ENCODE measurements at places on chromosomes 7 and 10. TPM values are rescaled to one million over a fixed set of nuclear protein-coding genes. Genes with fewer than 3 reads are reported as not detected.

GRCh38 chr10:17910125-17910789, 41.5 kb upstream of the SLC39A12 start:
- DNase-seq, result peak; percentile 23
- no peaks in the 10 kb centered on the region for H3K4me1 ChIP-seq
- H3K4me3 ChIP-seq, result no peak overlapping the region
- no peaks in the 10 kb centered on the region for H3K36me3 ChIP-seq
- H3K27ac ChIP-seq, result no peak overlapping the region
- H3K27me3 ChIP-seq, result no peaks in the 10 kb centered on the region

The TAC1 gene
- not detected for total RNA-seq

The TET1 gene
- 2.4 TPM for total RNA-seq

DNA sequence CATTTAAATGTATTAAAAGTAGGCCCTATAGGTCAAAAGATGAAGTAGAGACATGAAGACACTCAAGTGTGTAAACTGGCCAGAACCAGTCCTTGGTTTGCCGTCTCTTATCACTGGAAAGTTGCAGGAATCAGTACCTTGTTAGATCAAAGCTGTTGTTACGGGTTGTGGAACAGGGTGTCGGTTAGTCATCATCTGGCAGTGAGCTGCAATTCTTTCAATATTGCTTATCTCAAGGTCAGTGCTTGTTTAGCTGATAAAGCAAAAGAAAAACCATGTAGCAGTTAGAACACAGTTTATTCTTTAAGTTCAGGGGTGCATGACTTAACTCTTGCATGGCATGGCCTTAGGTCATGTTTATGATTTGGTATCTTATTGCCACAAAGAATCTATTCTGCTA, 10.0 kb upstream of the SLC13A1 start:
- DNase-seq, result no peak
- no peaks in the 10 kb centered on the region for H3K27me3 ChIP-seq
- H3K4me1 ChIP-seq, result no peaks in the 10 kb centered on the region
- H3K27ac ChIP-seq, result no peak overlapping the region

The CPED1 gene
- total RNA-seq, result 2.4 TPM

GRCh38 chr10:96208271-96208670, 63.1 kb downstream of the BLNK start:
- DNase-seq, result no peak
- no peaks in the 10 kb centered on the region for H3K4me1 ChIP-seq
- H3K27ac ChIP-seq, result no peak overlapping the region
- no peak overlapping the region for H3K4me3 ChIP-seq
- no peaks in the 10 kb centered on the region for H3K27me3 ChIP-seq

The PKD2L1 gene
- not detected for total RNA-seq

GRCh38 chr10:43427166-43427825, 9.6 kb upstream of the ZNF487 start:
- H3K4me3 ChIP-seq, result no peak overlapping the region
- no peak for DNase-seq
- H3K27ac ChIP-seq, result no peak overlapping the region
- no peaks in the 10 kb centered on the region for H3K4me1 ChIP-seq
- no peaks in the 10 kb centered on the region for H3K36me3 ChIP-seq
- H3K27me3 ChIP-seq, result no peaks in the 10 kb centered on the region

GRCh38 chr7:39415091-39415787, 151.0 kb upstream of the YAE1 start:
- no peaks in the 10 kb centered on the region for H3K36me3 ChIP-seq
- no peak overlapping the region for H3K4me3 ChIP-seq
- H3K4me1 ChIP-seq, result no peaks in the 10 kb centered on the region
- peaks cover 58% of the 10 kb centered on the region for H3K27me3 ChIP-seq

- no peak overlapping the region for H3K4me3 ChIP-seq
- no peak overlapping the region for H3K27ac ChIP-seq
- peaks cover 10% of the 10 kb centered on the region for H3K4me1 ChIP-seq
- no peaks in the 10 kb centered on the region for H3K36me3 ChIP-seq
- no peak for DNase-seq
Observed at GRCh38 chr10:43853369-43853768, 204.7 kb upstream of the ZNF32 start.

GRCh38 chr7:127844707-127845331, 186.4 kb downstream of the LRRC4 start:
- H3K36me3 ChIP-seq, result peaks cover 8% of the 10 kb centered on the region
- no peak for DNase-seq
- no peaks in the 10 kb centered on the region for H3K4me1 ChIP-seq
- no peak overlapping the region for H3K4me3 ChIP-seq

Data from PC-9 (cell line).